Mesothelial cell of epicardium (in vitro differentiated cells): ENCODE measurements at places on chromosomes 2 and 18. TPM values are rescaled to one million over a fixed set of nuclear protein-coding genes. Genes with fewer than 3 reads are reported as not detected.

Gene CCDC74B
- 7.1 to 8.9 TPM (median 7.4 TPM) in 3 replicates for total RNA-seq

Gene NCKAP5
- 2.1 to 3.4 TPM (median 2.2 TPM) in 3 replicates for total RNA-seq

Gene CAPN14
- total RNA-seq: 0.40 to 0.54 TPM (median 0.47 TPM) in 3 replicates

DNA sequence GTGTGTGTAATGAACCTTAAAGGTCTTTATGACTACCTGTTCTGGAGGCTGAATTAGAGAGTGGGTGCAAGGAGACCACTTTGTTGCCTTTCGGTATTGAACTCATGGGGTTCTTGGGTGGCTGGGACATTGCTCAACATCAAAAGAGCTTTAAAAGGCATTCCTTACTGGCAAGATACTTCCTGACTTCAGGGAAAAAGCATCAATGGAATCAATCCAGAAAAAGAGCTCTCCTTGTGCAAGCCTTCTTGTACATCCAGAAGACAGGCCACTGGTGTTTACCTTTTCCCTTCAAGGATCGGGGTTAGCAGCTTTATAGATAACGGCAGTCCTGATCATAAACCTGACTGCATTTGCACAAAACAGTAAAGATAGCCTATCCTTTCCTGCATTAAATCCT lies 9.5 kb downstream of the PNO1 start:
- DNase-seq: no peak

GRCh38 chr18:34342960-34343359 lies 118.2 kb upstream of the NOL4 start:
- DNase-seq: no peak

GRCh38 chr18:30302181-30302580 lies 740.4 kb downstream of the DSC3 start:
- no peak for DNase-seq

- DNase-seq: no peak
Measured at GRCh38 chr2:145807968-145808367, 1288.0 kb upstream of the ZEB2 start.

- no peak for DNase-seq
Measured at GRCh38 chr2:168278424-168278888, 31.1 kb upstream of the STK39 start.
